ENCODE measurements at places on chromosomes 4 and X.
A peak's percentile ranks its signal among the peaks of the same experiment; 100 is the strongest.

DNA sequence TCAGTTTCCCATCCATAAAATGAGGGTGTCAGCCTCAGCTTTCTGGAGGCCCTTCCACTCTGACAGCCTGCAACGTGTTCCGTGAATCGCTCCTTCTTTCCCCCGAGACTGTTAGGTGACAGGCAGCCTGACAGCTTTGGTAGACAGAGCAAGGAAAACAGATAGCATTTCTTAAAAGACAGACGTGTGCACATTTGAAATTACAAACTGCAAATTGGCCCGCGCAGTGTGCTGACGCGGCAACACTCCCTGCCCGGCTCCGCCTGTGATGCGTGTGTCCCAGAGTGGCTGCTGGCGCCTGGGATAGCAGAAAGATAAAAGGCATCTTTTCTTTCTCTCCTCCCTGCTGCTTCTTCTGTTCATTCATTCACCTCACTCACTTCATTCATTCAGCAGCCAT, 245.3 kb downstream of the AFAP1 start:
- no peak for DNase-seq

- DNase-seq, result peak; percentile 40
Observed at GRCh38 chr4:120801137-120801758, 121.3 kb downstream of the PRDM5 start.

DNA sequence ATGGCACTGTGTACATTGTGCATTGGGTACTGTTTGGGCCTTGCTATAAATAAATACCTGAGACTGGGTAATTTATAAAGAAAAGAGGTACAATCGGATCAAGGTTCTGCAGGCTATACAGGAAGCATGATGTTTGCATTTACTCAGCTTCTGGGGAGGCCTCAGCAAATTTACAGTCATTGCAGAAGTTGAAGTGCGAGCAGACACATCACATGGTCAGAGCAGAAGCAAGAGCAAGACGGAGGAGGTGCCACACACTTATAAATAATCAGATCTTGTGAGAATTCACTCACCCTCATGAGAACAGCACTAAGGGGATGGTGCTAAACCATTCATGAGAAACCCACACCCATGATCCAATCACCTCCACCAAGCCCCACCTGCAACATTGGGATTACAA, 505.0 kb downstream of the ARAP2 start:
- DNase-seq, result no peak

DNA sequence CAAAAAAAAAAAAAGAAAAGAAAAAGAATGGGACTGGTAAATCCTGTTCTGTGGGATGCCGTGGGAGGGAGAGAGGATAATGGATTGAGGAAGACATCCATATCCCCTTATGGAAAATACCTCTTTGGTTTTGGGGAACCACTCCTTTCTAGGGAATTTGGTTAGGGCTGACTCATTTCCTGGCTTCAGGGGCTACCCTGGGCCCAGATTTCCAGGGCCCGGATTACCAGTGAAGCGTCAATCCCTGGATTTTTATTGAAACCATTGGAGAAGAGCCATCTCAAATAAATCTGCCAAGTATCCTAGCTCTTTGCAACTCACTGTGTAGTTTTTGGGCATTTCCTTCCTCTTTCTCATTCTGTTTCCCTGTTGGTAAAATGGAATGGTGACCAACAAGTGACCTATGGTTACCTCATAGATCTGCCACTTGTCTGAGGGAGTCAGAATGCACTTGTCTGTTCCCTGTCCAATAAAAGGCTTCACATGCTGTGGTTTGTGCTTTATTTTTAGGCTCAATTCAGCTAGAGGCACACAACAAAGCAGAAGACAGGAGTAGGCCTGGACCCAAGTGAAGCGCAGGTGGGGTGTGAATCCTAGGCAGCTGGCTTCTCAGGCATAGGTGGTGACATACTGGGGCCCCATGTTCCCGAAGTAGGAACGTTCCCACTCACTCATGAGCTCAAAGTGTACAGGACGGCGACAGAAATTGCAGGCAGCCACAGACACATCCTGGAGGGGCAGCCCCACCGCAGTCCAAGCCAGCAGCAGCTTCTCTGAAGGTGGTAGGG, 8.6 kb downstream of the APEX2 start:
- DNase-seq, result peak; percentile 20

DNA sequence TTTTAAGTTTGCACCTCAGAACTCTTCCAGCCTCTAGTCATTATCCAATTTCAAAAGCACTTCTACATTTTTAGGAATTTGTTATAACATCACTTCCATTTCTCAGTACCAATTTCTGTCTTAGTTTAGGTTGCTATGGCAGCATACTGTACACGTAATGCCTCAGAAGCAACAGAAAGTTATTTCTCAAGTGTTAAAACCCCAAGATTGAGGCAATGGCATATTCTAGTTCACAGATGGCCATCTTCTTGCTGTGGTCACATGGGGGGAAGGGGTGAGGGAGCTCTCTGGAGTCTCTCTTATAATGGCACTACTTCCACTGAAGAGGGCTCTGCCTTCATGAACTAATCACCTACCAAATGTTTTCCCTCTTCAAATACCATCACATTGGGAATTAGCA, 220.3 kb upstream of the CTSO start:
- DNase-seq, result no peak

All from left ventricle myocardium inferior (tissue), 1 donor.